Hypothalamus (tissue), 51 donors: ENCODE measurements at places on chromosomes 11 and 22.
A peak's percentile ranks its signal among the peaks of the same experiment; 100 is the strongest.

DNA sequence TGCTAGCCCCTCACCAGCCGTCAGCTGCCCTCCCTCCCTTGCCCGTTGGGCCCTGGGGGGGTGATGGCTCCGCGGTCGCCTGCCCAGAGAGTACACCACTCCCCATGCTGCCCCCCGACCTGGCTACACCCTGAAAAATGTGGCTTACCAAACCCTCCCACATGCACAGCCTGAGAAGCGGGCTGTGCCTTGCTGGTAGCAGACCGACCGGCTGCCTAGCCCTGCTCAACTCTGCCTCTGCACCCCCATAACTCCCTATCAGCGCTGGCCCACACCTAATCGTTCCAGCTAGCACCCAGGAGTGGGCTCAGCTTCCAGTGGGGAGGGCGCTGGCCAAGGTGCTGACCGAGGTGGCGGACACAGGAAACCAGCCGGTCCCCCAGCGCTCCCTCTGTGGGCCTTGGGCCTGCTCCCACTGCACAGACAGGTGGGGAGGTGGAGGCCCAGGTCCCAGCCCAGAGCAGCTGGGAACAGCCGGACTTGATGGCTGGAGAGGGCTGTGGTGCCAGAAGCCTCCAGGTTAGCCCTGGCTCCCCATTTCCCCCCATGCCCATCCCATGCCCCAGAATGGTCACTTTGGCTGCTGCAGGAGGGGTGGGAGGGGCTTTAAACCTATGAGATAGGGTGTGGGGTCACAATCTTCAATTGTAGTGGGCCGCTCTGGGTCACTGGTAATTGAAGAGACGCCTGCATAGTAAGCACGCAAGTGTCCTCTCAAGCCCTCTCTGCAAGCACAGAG lies 32.1 kb upstream of the PRODH start:
- no peak for DNase-seq

DNA sequence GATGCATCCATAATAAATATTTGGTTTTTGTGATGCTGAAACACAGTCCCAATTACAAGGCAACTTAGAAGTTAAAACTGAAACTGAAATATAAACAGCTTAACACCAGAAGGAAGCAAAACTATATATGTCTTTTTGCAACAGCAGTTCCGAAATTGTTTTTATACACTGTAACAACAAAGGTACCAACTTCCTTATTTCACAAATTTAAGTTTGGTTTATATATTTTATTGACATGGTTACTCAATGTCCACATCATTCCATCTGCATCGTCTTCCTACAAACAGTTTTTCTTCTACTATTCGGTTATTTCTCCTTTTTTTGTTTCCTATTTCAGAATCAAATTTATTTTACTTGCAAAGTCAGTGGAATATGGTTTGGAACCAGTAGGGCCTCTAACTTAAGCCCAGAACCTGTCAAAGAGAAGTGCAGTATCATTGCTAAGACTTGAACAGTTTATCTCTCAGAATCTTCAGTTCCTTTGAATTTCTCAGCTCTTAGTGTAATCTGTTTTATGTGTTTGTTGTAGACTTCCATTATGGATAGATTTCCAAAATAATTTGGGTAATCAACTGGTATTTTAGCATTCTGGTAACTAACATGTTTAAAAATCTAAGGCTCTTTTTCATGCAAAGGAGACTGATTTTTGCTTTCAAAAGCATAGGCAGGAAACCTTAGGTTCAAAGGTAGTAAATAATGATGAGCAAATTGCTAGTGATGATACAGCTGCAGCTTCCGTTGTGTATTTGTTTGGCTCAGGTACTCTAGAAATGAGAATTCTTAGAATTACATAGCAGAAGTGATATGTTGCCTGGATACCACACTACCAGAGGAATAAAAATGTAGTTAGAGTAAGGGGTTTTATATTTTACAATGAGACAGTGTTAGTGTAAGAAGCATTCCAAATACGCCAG lies 8.2 kb upstream of the HSPA8 start:
- no peak for DNase-seq

GRCh38 chr11:133951327-133952198 lies 5.2 kb downstream of the IGSF9B start:
- DNase-seq: peak; percentile 45

GRCh38 chr11:86519064-86519911 lies 144.6 kb downstream of the CCDC81 start:
- no peak for DNase-seq

DNA sequence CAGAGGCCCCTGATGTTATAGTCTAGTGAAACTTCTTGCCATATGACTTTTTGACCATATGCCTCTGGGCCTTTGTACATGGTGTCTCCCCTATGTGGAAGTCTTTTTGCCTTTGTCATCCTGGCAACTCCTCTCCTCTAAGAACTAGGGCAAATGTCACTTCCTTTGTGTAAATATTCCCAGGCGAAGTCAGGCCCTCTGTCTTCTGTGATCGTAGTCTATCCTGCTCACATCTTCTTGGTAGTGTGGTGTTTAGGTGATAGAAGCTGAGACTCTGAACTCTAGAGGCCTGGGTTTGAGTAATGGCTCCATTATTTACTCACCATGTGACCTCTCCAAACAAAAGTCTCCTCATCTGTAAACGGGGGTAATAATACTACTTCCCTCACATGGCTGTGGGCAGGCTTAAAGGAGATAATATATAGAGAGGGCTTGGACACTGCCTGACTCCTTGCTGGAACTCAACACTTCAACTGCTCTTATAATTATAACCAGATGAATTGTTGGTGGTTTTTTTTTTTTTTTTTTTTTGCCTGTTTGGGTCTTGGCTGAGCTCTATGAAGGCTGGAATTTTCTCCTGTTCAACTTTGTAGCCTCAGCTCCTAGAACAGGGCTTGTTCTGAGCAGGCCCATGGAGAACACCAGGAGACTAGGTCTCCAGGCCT lies 43.8 kb downstream of the INSC start:
- DNase-seq: no peak

GRCh38 chr11:113263458-113264259 lies 50.7 kb upstream of the TTC12 start:
- no peak for DNase-seq

DNA sequence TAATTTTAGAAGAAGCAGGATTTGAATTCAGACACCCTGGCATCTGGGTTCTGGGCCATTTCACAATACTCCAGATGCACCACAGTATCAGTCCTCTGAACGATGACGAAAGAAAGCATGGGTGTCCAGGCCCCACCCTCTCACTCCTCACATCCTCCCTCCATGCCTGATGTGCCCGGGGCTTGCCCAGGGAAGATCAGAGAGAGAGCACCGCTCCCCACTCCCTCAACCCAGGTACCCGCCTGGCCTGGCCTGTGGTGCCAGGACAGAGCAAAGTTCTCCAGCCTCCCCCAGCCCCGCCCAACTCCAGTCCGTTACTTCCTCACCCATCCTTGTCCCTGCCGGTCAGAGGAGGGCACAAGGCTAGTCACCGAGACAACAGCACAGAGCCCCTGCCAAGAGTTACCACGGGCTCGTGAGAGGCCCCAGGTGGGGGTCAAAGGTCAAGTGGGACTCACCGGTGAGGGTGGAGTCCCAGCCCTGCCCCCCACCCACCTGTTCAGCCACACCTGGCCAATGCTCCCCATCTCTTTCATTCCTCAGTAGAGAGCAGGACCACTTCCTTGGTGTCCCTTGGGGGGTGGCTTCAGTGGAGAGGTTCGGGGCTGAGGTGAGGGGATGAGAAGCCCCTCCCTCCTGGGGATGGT lies 8.1 kb downstream of the BCL9L start:
- no peak for DNase-seq

DNA sequence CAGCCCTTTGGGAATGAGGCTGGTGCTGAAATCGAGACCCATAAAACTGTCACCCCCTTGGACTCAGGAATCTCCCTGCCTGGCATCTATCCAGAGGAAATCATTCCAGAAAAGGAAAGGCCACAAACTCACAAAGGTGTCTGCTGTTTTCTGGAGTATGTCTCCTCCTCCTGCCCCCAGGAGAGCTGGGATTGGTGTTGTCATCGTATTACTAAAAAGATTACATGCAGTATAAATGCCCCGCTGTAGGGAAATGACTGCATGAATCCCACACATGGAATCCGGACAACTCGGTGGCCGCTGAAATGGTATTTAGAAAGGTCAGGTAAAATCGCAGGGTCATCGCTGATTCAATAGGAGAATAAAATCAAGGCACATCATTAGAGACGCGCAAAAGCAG lies 18.9 kb upstream of the RFPL3 start:
- no peak for DNase-seq

DNA sequence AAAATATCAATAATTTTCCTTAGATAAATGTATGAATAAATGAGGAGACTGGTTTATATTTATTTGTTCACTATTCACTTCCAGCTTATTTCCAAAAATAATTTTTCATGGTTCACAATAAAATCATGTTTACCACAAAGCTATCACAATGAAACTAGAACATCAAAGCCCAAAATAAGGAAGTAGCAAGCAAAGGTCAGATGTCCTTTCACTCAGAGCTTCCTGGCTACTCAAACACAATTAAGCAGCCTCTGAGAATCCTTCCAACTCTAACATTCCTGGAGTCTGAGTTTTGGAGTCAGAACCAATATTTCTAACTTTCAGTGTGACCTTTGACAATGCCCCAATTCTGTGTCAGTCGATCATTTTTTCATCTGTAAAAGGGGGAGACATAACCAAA lies 527.0 kb downstream of the SOX6 start:
- no peak for DNase-seq
